ENCODE measurements at places on chromosomes 5 and 9.

GRCh38 chr5:164296603-164297080, 791.2 kb downstream of the MAT2B start:
- H3K4me1 ChIP-seq, result no peaks in the 10 kb centered on the region
- no peaks in the 10 kb centered on the region for H3K27me3 ChIP-seq
- no peak overlapping the region for H3K4me3 ChIP-seq
- no peaks in the 10 kb centered on the region for H3K36me3 ChIP-seq
- peak; percentile 43 for ATAC-seq

DNA sequence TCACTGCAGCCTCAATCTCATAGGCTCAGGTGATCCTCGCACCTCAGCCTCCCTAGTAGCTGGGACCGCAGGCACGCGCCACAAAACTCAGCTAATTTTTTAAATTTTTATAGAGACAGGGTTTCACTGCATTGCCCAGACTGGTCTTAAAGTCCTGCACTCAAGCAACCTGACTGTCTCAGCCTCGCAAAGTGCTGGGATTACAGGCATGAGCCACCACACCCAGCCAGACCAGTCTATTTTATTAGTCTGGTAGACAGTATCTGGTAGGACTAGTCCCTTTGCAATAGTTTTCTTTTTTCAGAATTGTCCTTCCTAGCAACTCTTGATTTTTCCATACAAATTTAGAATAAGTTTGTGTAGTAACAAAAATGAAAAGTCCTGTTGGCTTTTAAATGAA, 14.1 kb upstream of the GPR150 start:
- no peaks in the 10 kb centered on the region for H3K27me3 ChIP-seq
- H3K4me3 ChIP-seq, result no peak overlapping the region
- no peaks in the 10 kb centered on the region for H3K4me1 ChIP-seq
- H3K36me3 ChIP-seq, result peaks cover 26% of the 10 kb centered on the region
- H3K27ac ChIP-seq, result no peak overlapping the region

DNA sequence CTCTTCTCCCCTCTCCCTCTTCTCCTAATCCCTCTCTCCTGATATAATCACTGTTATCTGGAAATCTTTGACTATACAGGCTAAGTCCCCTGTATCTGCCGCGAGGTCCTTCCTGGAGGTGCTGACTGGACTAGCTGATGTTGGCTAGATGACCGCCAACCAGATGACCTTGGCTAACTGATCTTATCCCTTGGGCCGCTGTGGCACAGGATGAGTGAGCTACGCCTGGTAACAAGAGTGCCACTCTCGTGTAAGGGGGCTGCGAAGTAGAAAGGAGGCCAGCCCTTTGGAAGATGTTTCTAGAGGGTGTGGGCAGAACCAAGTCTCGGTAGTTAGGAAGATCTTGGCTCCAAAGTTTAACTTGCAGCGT, 345 bp upstream of the PRRC1 start:
- peak overlapping the region; percentile 78 for H3K27ac ChIP-seq
- peak; percentile 59 for ATAC-seq
- H3K36me3 ChIP-seq, result peaks cover 28% of the 10 kb centered on the region
- H3K4me3 ChIP-seq, result peak overlapping the region; percentile 86
- H3K27me3 ChIP-seq, result peaks cover 3% of the 10 kb centered on the region

- no peak for ATAC-seq
- H3K27ac ChIP-seq, result no peak overlapping the region
- no peak overlapping the region for H3K4me3 ChIP-seq
- H3K4me1 ChIP-seq, result peaks cover 16% of the 10 kb centered on the region
- H3K27me3 ChIP-seq, result no peaks in the 10 kb centered on the region
- peaks cover 25% of the 10 kb centered on the region for H3K36me3 ChIP-seq
Measured at GRCh38 chr5:138948471-138949222, 73.5 kb upstream of the LRRTM2 start.

- H3K27me3 ChIP-seq, result peaks cover 16% of the 10 kb centered on the region
- H3K36me3 ChIP-seq, result no peaks in the 10 kb centered on the region
- no peaks in the 10 kb centered on the region for H3K4me1 ChIP-seq
- ATAC-seq, result no peak
- H3K4me3 ChIP-seq, result no peak overlapping the region
- no peak overlapping the region for H3K27ac ChIP-seq
Measured at GRCh38 chr5:72634444-72634843, 127.2 kb upstream of the ZNF366 start.

- H3K36me3 ChIP-seq, result peaks cover 15% of the 10 kb centered on the region
- H3K27ac ChIP-seq, result no peak overlapping the region
- no peak overlapping the region for H3K4me3 ChIP-seq
- no peaks in the 10 kb centered on the region for H3K27me3 ChIP-seq
- H3K4me1 ChIP-seq, result no peaks in the 10 kb centered on the region
Measured at GRCh38 chr5:65535529-65535987, 27.4 kb downstream of the CENPK start.

DNA sequence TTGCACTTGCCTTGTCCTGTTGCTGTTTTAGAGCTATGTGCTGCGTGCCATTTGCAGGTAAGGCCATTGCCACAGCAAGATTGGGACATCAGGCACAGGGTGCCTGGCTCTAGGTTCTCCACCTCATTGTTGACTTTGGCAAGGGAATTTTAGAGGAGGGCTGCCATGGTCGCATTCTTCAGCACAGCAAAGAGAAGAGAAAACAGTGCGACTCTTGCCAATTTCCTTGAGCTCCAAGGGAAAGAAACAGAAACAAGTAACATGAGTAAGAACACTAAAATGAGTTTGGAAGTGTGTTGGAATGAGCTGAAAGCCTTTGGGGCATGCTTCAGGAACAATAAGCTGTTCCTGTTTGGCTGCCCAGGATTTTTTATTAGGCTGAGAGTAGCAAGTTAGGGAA, 188.1 kb upstream of the IL12B start:
- H3K4me1 ChIP-seq, result peaks cover 12% of the 10 kb centered on the region
- no peak for ATAC-seq
- H3K27ac ChIP-seq, result no peak overlapping the region
- peaks cover 5% of the 10 kb centered on the region for H3K36me3 ChIP-seq
- H3K4me3 ChIP-seq, result no peak overlapping the region

Measured in stimulated activated memory B cell treated with anti-CD40 and anti-IgM and Interleukin-4, amounts not matched to agents 10 μg/mL and 1 μg/mL and 100 μg/mL, for 72 hours (primary cell).